ENCODE measurements at places on chromosomes 11 and 22.

DNA sequence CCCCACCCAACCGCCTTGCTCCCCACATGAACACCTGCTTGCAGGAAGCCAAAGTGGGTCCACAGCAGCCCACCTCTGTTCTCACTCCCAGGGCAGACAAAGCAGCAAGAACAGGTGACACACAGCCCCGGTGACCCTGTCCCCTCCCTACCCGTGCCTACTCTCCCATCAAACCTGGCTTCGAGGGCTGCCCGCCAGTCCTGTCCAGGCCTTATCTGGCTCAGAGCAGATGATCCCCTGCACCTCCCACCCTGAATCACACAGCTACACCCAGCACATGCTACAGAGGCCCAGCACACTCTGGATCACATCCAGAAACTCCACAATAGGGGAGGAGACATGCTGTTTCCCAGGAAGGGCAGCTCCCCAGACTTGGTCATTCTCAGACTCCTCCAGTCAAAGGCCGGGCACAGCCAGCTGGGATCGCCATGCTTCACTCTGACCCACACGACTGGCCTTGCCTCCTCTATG is 6.2 kb upstream of the RGL4 start:
- DNase-seq, result no peak

DNA sequence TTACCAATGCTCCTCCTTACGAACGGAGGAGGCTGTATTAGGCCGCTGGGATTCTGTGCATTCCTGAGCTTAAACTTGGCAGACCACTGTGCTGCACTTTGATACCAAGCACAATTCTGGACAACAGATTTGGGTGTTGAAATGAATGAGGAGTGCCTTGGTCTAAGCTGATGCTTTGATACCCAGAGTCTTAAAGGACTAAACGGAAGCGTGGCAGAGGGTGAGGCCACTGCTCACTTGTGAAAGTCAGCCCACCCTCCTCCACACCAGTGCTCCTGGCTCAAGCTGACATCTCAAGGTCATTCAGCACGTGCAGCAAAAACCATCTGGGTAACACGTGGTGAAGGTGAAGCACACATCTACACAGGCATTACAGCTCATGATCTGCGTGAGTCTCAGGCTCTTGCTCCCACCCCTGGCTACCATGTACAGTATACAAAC is 85.9 kb downstream of the MICAL3 start:
- DNase-seq, result no peak

DNA sequence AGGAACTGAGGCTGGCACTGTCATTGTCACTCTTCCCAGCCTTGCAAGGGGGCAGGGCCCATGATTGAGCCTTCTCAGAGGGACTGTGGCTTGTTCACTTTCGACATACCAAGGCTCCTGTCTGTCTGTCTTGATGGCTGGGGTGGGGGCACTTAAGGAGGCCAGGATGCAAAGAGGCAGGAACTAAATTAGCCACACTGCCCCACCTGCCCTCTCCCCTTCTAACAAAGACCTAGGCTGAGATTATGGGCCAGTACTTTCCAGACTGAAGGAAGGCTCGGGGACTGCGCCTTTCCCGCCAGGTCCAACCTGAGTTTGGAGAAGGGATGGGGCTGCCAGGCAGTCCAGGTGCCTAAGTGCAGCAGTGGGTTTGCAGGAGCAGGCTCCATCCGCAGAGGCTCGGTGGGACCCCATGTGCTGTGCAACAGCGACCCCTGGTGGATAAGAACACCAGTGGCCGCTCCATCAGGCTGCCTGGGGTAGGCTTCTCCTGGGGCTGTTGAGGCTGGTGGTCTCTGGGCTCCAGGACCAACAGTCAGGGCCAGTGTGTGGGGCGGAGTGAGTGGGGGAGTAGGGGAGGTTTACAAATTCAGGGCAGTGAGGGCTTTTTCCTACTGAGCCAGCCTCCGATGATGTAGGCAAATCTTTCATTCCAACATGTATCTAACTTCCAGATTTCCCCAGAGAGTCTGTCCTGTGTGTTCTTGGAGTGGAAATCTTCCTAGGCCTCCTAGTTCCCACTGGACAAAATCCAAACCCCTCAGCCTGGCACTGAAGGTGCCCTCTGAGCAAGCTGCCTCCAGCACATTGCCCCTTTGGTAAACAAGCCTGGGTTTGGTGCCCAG is 93.9 kb downstream of the INSC start:
- peak; percentile 73 for DNase-seq

DNA sequence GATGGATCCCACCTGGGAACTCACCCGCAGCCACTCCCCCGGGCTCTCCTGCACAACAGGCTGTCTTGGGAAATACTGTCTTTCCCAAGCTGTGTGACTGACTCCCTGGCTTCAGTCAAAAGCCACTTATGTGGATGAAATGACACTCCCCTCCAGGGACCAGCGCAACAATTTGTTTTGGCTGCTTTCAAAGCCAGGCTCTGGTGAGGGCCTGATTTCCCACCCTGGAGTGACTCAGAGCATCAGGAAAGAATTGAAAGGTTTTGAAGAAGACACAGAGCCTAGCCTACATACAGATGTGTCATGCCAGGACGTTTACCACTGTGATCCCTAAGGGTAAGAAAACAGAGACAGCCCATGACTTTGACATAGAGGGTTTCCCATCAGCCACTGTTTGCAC is 550.5 kb downstream of the MIAT start:
- DNase-seq, result no peak

DNA sequence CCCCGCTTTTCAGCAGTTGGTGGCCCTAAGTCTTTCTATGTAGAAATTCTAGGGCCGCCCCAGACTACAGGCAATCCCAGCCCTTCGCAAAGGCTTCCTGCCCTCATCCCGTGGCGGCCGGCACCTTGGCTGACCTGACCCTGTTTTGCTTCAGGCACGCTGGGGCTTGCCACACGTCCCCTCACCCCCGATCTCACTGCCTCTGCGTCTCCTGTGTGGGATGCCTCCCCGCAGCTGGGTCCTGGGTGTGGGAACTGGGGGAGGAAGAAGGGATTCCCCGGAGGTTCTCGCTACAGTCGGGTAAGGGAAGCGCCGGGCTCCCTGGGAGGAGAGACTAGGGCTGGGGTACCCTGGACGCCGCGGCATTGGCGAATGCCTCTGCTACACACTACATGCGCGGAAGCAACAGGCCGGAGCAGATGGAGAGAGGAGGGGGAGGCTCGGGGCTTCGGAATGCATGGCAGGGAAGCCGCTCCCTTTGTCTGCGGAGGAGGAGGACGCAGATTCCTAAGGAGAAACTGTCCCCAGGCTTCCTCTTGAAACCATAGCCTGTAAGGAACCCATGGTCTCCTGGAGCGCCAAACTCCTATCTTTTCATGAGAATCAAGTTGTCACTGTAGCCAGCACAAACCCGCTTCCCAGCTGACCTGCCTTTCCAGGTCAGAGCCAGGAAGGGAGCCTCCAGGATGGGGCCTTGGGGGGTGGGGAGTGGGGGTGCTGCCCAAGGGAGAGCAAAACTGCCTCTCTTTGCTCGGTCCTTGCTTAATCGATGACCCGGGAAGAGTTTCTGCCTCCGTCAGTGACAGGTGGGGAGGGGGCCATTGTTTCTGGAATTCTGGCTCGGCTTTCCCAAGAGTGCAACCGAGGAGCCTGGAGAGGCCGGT is 1.4 kb downstream of the DTX4 start:
- DNase-seq, result peak; percentile 30

Measured in HuH-7 (cell line).